Central memory CD4-positive, alpha-beta T cell (primary cell): ENCODE measurements at places on chromosomes 5 and 9.

- no peak for DNase-seq
These were observed 70.4 kb downstream of the GADD45G start for GRCh38 chr9:89675058-89675742.

DNA sequence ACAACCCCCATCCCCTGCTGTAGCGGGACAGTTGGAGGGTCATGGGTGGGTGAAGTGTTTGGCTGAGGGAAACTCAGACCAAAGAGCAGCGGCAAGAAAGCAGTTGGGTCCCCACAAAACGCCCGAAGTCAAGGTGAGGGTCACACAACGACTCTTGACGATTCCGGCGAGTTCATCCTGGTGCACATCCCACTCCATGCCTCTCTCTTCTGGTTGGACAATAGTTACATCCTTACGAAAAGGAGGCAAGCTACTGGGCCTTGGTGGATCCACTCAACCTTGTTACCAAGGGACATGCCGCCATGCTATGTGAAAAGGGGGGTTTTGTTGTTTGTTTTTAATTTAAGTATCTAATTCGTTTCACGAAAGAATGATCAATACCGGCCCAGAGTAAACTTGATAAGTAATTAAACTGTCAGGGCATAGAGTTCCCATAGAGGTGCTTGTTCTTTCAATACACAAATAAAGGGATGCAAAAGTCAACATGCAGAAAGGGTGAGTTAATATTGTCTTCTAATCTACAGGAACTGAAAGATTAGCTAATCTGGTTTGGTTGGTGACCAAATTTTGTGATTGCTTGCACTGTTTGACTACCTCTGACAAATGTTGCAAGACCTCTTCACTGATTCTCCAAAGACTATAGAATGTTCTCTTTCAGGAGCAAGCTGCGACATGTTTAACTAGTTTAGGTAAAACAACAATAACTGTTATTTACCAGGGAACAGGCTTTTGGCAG is 732 bp upstream of the SMIM15 start:
- no peak for DNase-seq

DNA sequence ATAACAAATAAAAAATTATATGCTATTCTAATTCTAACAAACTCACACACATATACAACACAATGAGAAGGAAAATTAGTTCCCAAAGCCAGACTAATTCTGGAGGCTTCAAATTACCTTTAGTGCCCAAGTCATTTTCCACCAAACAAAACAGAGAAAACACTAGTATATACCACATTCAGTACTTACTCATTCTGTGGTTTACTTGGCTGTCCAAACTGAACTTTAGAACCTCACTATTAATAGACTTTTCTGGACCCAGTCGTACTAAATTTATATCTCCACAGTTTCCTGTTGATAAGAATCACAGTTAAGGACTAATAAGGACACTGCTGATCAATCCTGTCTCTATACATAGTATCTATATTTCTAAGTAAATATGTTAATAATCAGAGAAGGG is 66.4 kb downstream of the SETX start:
- DNase-seq: no peak

GRCh38 chr5:136073714-136074529 is 45.1 kb downstream of the TGFBI start:
- no peak for DNase-seq

- DNase-seq: no peak
These were observed 215.7 kb downstream of the ARL15 start for GRCh38 chr5:54094706-54095105.

DNA sequence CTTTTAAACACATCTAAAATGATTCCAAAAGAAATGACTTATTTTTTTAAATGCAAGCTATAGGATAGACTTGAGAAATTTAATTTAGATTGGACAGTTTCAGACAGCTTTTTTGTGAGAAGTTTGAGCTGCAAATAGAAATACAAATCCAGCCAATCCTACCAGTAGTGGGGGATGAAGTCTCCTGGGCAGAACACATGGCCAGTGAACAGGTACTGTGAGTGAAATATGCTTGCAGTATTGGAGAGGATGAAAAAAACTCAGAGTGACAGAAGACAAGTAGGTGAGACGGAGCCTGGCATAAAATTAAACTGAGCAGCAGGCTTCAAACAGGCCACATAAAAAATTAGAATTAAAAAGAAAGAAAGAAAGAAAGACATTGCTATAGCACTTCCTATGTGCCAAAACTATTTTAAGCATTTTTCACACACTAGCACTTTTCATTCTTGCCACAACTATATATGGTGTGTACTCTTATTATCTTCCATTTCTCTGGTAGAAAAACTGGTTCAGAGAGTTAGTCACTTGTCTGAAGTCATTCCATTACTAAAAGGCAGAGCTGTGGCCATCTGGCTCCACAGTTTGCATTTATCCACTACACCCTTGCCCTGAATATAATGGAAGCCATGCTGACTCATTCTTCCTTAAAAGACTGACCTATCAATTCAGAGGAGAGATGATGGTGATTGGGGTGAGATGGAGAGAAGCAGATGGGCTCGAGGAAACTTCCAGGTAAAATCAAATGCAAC is 310.2 kb upstream of the CTNND2 start:
- no peak for DNase-seq

- no peak for DNase-seq
These were observed 113.1 kb downstream of the HTR4 start for GRCh38 chr5:148541054-148541835.

DNA sequence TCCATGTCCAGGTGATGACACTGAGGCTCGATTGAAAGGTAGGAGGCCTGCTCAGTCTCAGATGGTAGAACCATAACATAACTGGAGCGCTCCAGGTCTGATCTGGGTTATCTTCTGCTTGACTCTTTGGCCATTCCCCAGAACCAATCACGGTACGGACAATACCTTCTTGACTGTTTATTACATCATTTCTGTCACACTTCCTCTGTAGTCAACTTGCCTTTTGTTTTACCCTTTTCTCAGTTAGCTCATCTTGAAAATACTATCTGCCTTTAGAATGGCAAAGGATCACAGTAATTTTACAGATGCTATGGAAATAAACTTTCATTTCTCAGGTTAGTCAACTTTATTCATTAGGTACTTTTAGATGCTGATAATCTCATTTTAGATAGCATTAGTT is 22.4 kb downstream of the GLRA1 start:
- no peak for DNase-seq

GRCh38 chr5:180464603-180464970 is 29.6 kb upstream of the CNOT6 start:
- no peak for DNase-seq
